ENCODE measurements at places on chromosomes 16 and 17. TPM values are rescaled to one million over a fixed set of nuclear protein-coding genes. Genes with fewer than 3 reads are reported as not detected.
A peak's percentile ranks its signal among the peaks of the same experiment; 100 is the strongest.

Gene TIMP2
- total RNA-seq: 62.5 TPM

Gene PPL
- 18.8 TPM for total RNA-seq

Gene ASGR2
- not detected for total RNA-seq

Gene CTU2
- total RNA-seq: 39.4 TPM

Gene TAF1C
- 21.8 TPM for total RNA-seq

Gene GPRC5B
- total RNA-seq: 12.4 TPM

Gene GPR179
- total RNA-seq: not detected

Gene PERCC1
- total RNA-seq: not detected

Gene PVALEF
- not detected for total RNA-seq

GRCh38 chr16:55465077-55465896, 13.7 kb upstream of the MMP2 start:
- H3K36me3 ChIP-seq: peaks cover 2% of the 10 kb centered on the region
- no peaks in the 10 kb centered on the region for H3K27me3 ChIP-seq
- peaks cover 1% of the 10 kb centered on the region for H3K4me1 ChIP-seq
- no peak overlapping the region for H3K4me3 ChIP-seq

DNA sequence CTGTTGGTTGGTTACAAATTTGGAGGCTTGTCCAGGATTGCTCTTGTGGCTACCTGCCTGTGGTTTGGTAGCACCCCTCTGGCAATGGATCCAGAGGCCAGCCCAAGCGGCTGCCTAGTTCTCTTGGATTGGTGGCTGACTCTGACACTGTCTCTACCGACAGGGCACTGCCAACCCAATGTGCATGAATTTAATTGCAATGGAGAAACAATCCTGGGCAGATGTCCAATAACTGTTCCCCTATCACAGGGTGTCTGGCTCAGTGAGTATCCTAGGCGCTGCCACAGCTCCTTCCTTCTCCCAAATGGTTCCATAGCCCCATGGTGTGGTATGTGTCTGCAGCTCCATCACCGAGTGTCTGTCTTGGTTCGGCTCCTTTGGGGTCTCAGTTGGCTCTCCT, 19.5 kb downstream of the N4BP1 start:
- H3K27ac ChIP-seq: no peak overlapping the region
- no peaks in the 10 kb centered on the region for H3K27me3 ChIP-seq
- no peaks in the 10 kb centered on the region for H3K4me1 ChIP-seq
- no peak overlapping the region for H3K4me3 ChIP-seq
- H3K36me3 ChIP-seq: peaks cover 28% of the 10 kb centered on the region
- DNase-seq: no peak

- DNase-seq: no peak
- H3K4me3 ChIP-seq: no peak overlapping the region
- no peak overlapping the region for H3K27ac ChIP-seq
- H3K4me1 ChIP-seq: no peaks in the 10 kb centered on the region
- H3K27me3 ChIP-seq: peaks cover 39% of the 10 kb centered on the region
These were observed 169.1 kb downstream of the CNTNAP4 start for GRCh38 chr16:76446251-76446650.

GRCh38 chr17:77306790-77307478, 166.2 kb downstream of the SEC14L1 start:
- H3K27me3 ChIP-seq: no peaks in the 10 kb centered on the region
- H3K36me3 ChIP-seq: peaks cover 60% of the 10 kb centered on the region
- peaks cover 28% of the 10 kb centered on the region for H3K4me1 ChIP-seq
- no peak overlapping the region for H3K27ac ChIP-seq
- DNase-seq: no peak
- no peak overlapping the region for H3K4me3 ChIP-seq

- DNase-seq: no peak
- no peak overlapping the region for H3K27ac ChIP-seq
- no peaks in the 10 kb centered on the region for H3K27me3 ChIP-seq
- H3K36me3 ChIP-seq: no peaks in the 10 kb centered on the region
These were observed 1.7 kb upstream of the CHAD start for GRCh38 chr17:50470426-50470825.

DNA sequence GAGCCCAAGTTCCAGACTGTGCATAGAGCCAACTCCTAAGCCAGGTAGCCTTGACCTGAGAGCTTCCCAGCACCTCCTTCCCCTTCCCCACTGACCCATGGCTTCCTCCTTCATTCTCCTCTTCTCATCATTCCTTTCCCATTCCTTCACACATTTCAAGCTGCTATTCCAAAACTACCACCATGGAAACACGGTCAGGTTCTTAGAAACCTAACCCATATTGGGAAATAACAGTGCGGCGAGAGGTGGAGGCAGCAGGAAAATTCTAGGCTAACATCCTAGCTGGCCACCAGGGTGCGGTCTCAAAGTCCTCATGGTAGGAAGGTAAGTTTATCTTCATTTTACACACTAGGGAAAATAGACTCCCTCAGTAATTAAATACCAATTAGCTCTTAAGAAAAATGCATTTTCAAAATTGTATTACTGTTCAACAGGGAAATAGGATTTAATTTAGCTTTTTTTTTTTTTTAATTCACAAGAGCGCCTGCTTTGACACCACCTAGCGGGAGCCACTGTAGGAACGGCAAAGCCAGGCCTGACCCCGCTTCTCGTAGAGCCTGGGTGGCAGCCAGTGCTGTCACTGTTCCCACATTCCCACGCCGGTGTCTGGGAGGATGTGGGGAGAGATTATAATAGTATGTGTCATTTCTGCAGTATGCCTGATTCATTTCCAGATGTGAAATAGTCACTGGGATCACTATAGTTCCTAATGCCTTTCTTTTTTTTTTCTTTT, 14.0 kb upstream of the SPHK1 start:
- peak overlapping the region; percentile 8 for H3K4me3 ChIP-seq
- peaks cover 28% of the 10 kb centered on the region for H3K4me1 ChIP-seq
- peak; percentile 99 for DNase-seq
- no peaks in the 10 kb centered on the region for H3K36me3 ChIP-seq
- H3K27ac ChIP-seq: peak overlapping the region; percentile 80

GRCh38 chr16:55690841-55691240, 35.1 kb downstream of the SLC6A2 start:
- no peak for DNase-seq
- H3K27me3 ChIP-seq: no peaks in the 10 kb centered on the region
- H3K4me3 ChIP-seq: no peak overlapping the region
- no peaks in the 10 kb centered on the region for H3K36me3 ChIP-seq
- no peak overlapping the region for H3K27ac ChIP-seq

DNA sequence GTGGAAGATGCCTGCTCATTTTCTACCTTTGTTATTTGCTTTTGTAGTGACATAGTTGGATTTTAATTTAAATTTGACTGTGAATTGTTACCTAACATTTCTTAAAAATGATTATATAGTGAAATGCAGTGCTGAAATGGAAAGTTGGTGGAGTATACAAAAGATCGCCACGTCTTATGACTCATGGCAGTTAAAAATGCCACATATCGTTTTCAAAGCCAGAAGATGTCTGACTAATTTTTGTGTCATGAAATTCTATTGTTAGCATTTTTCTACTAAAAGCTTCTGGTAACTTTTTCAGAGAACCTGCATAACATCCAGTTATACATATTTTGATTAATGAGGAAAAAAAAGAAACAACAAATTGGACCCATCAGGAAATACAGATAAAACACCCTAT, 20.6 kb downstream of the MAP2K4 start:
- H3K27me3 ChIP-seq: no peaks in the 10 kb centered on the region
- DNase-seq: peak; percentile 96
- H3K4me1 ChIP-seq: peaks cover 34% of the 10 kb centered on the region
- H3K27ac ChIP-seq: peak overlapping the region; percentile 65

DNA sequence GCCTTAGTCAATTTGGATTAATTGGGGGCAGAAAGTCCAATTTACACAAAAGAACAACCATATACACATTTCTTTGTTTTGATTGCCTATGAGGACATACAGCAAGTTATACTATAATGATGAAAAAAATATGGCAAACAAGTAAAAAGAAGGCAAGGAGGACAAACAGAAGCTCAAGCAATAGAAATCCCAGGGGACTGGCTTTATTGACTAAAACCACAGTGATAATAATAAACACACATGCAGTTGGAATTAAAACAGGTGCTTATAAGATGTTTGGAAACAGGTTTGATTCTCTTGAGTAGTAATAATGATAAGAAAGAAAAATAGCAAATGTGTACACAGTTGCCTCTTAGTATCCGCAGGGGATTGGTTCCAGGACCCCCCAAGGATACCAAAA, 176.4 kb downstream of the SHISA9 start:
- H3K4me1 ChIP-seq: no peaks in the 10 kb centered on the region
- no peak overlapping the region for H3K4me3 ChIP-seq
- DNase-seq: no peak
- H3K27me3 ChIP-seq: no peaks in the 10 kb centered on the region
- no peaks in the 10 kb centered on the region for H3K36me3 ChIP-seq

DNA sequence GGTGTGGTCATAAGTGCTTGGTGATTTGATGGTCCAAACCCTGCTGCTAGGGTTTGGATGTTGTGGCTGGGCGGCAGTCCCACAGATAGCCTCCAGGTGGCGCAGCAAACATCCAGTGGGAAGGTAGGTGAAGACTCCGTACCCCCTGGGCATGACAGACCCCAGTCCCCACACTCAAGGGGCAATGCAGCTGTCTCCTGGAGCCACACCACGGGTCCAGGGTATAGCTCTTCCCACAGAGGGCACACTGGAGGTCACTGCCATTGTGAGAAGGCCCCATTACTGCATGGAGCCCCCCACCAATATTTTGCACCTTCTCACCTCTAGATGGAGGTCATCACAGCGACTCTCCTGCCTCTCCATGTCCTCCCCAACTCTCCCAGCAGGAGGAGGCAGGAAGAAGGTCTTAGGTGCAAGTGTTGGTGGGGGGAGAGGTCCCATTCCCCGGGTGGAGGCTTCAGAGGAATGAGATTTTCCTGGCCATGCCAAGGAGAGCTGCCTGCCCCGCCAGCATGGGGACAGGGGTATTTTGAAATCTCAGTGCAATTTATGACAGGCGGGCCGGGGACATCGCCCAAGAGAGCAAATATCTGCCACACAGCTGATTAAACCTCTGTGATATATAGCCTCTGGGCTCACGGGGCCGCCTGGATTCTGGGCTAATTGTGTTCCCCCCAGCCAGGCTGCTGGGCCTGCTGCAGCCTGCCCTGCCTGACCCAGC, 17.1 kb upstream of the C17orf113 start:
- no peaks in the 10 kb centered on the region for H3K36me3 ChIP-seq
- DNase-seq: peak; percentile 62
- H3K4me3 ChIP-seq: no peak overlapping the region

DNA sequence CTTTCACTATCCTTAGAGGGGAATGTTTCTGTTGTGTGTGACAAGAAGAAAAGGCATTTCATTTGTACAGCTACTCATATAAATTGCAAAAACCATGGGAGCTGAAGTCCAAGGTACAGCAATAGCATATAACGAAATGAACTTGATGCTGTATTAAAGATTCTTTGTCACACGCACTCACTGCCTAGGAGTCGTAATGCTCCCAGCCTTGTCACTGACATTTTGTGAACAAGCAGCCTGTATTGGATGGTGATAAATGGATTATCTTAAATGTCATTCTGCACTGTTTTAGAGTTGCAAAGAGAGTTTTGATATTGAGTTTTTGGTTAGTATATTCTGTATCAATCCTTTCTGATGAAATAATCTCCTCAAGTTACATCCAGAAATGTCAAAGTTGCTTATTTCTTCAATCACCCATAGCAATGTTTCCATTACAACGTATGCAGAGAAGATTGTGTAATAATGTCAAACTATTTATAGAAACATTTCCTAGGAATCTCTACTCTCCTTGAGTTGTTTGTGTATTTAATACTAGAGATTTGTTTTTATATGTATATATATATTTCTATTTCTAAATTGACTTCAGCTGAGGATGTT, 270.6 kb downstream of the FTO start:
- no peaks in the 10 kb centered on the region for H3K36me3 ChIP-seq
- H3K27me3 ChIP-seq: no peaks in the 10 kb centered on the region
- DNase-seq: no peak
- H3K4me1 ChIP-seq: no peaks in the 10 kb centered on the region

GRCh38 chr16:50718061-50718760, 23.7 kb upstream of the CYLD start:
- no peak overlapping the region for H3K4me3 ChIP-seq
- H3K27me3 ChIP-seq: no peaks in the 10 kb centered on the region
- no peaks in the 10 kb centered on the region for H3K36me3 ChIP-seq
- no peak for DNase-seq

GRCh38 chr17:28983286-28984230, 22.3 kb downstream of the SEZ6 start:
- H3K4me1 ChIP-seq: no peaks in the 10 kb centered on the region
- no peak overlapping the region for H3K4me3 ChIP-seq
- H3K27me3 ChIP-seq: no peaks in the 10 kb centered on the region

DNA sequence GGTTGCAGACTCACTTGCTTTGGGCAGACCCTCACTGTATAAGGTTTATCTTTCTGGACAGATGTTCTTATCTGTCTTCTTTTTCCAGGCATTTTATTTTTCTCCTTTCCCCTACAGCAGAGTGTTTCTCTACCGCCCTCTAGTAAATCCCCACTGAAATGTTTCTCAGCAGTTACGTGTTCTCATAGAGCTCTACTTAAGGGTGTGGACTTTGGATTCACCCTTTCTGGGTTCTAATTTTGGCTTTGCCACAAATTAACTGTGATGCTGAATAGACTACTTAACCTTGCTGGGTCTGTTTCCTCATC, 2.0 kb downstream of the ADAT1 start:
- H3K36me3 ChIP-seq: no peaks in the 10 kb centered on the region
- peak; percentile 39 for DNase-seq
- H3K4me3 ChIP-seq: peak overlapping the region; percentile 96
- no peaks in the 10 kb centered on the region for H3K27me3 ChIP-seq

DNA sequence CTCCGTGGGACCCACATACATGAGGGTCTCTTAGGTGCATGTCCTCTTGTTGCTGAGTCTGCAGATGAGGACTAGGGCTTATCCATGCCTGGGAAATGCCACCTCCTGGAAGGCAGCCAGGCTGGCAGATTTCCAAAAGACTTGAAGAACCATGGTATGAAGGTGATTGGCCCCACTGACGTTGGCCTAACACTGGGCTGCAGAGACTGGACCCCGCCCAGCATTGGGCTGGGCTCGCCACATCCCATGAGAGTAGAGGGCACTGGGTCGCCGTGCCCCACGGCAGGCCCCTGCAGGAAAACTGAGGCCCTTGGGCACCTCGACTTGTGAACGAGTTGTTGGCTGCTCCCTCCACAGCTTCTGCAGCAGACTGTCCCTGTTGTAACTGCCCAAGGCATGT, 38.2 kb upstream of the IL21R start:
- DNase-seq: peak; percentile 61
- H3K4me3 ChIP-seq: no peak overlapping the region
- H3K27me3 ChIP-seq: no peaks in the 10 kb centered on the region
- H3K36me3 ChIP-seq: peaks cover 1% of the 10 kb centered on the region
- peaks cover 26% of the 10 kb centered on the region for H3K4me1 ChIP-seq
- peak overlapping the region; percentile 98 for H3K27ac ChIP-seq

- DNase-seq: no peak
- H3K27ac ChIP-seq: no peak overlapping the region
- no peaks in the 10 kb centered on the region for H3K36me3 ChIP-seq
- no peak overlapping the region for H3K4me3 ChIP-seq
These were observed 44.6 kb downstream of the SMIM36 start for GRCh38 chr17:55466671-55467070.

- H3K4me3 ChIP-seq: no peak overlapping the region
- no peak for DNase-seq
- H3K27me3 ChIP-seq: no peaks in the 10 kb centered on the region
These were observed 54.4 kb downstream of the BPTF start for GRCh38 chr17:67879662-67880061.

Data from PC-3 (cell line).